ENCODE measurements at places on chromosomes 12 and 14.

- no peak for DNase-seq
These were observed 104.0 kb downstream of the ETNK1 start for GRCh38 chr12:22728987-22729386.

DNA sequence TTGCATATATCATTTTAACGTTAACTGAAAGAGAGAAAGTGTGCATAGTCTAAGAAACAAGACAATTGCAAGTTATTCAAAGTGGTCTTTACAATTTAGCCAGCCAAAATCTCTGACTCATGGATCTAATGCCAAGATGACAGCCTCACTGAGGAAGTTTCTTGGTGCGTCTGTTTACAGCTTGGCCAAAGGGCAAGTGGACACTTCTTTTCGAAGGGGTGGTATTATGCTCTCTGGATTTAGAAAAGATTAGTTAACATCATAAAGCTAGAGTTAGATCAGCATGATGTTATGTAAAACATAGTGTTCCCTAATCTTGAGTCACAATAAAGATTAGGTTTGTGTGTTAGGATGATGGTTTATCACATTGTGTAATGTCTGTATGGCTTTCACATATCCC is 51.5 kb upstream of the SLC2A13 start:
- no peak for DNase-seq

DNA sequence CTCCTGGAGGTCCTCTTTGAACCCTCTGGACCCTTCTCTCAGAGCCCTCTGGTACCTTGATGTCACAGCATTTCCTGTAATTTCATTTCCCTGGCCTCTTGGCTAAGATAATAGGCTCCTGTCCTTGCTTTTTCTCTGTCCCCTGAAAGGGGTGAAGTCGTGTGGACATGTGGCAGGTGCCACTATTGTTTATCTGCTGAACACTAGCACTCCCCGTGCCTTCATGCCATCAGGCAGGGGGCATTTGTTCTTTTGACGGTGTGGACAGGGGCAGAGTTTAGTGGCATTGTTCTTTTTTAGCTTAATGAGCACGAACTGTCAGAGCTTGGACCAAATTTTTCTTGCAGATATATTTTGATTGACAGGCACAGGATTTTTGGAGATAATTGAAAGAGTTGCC is 166.0 kb downstream of the RGS6 start:
- DNase-seq: no peak

DNA sequence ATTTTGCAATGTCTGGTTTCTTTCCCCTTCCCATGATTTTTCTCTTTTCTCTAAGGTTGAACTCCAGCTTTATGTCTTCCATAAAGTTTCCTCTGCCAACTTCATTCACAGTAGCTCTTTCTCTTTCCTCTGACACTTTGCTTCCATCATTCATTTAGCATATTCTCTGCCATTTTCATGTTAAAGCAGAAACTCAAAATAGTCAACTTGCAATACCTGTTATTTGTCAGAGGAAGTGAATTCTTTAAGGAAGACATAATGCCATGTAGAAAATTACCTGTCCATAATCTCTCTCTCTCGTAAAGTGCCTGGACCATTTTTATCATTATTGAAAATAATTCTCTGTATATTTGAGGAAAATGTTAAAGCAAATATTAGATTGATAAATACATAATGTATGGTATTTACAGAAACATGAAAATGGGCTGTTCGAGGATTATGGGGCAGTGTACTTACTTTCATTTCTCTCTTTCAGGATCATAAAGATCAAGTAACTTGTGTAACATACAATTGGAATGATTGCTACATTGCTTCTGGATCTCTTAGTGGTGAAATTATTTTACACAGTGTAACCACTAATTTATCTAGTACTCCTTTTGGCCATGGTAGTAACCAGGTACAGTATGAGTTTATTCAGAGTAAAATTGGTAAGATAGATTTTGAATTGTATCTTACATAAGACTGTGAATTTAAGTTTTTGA is 12.6 kb downstream of the NEDD1 start:
- no peak for DNase-seq

GRCh38 chr12:113479590-113480335 is 8.1 kb upstream of the LHX5 start:
- peak; percentile 64 for DNase-seq

DNA sequence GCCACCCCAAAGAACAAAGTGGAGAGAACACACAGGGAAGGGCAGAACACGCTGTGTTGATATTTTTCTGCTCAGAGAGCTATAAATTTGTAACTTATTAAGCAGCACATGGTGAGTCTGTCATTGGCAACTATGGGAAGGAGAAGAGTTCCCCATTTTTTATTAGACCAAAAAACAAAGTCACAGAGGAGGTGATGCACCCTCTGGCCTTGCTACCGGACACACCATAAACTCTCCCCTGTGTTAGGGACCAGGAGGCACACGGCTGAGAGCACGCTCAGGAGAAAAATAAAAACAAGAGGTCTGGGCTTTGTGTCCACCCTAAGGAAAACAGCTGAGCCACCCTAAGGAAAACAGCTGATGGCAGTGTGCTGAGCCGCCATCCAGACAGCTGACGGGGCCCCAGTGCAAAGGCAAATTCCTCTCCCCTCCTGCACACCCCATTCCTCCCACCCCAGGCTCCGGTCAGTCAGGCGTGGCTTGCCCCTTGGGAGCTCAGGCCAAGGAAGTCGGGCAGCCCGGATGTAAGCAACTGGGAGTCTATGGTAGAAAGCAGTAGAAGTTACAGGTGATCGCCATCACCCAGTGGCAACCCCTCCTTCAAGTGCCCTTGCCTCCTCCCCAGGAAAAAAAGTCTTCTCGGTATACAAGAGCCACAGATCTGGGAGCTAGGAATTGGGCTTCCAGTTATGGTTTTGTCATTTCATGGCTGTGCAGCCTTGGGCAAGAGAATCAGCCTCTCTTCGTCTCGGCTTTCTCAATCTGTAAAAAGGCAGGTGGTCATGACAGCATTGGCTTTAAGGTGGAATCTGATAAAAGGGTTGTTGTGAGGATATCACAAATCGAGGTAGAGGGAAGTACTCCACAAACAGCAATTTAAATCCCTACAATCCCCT is 2.4 kb downstream of the PXN start:
- no peak for DNase-seq

DNA sequence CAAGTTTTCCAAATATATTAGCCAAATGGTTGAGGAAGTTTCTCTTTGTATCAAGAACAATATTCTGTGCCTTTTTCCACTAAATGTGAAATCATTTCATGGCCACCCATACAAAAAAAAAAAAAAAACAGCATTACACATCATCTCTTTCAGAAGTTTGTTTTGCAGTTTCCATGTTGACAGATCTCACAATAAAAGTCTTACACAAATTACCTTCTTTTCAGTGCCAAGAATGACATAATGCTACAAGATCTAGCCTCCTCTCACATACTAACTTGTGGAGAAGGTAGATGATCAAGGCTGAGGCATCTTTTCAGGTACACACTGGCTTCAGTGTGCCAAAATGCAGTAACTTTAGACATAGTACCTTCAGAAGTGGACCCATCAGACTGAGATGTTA is 35.3 kb downstream of the PRKD1 start:
- no peak for DNase-seq

- DNase-seq: no peak
These were observed 24.1 kb downstream of the TTC8 start for GRCh38 chr14:88848571-88848970.

GRCh38 chr12:69991690-69992288 is 166.8 kb downstream of the MYRFL start:
- no peak for DNase-seq

DNA sequence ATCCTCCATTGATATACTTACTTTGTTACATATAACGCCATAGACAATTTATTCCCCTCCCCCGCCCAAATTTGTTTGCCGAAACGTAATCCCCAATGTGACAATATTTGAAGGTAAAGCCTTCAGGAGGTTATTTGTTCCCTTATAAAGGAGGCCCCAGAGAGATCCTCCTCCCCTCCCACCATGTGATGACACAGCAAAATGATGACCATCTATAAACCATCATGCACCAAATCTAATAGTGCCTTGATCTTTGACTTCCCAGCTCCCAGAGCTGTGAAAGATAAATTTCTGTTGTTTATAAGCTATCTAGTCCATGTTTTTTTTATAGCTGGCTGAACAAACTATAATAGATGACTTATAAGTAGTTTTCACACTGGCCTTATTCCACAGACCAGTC is 122.2 kb downstream of the PTPRO start:
- no peak for DNase-seq

GRCh38 chr14:77259025-77259715 is 11.8 kb downstream of the NGB start:
- no peak for DNase-seq

- no peak for DNase-seq
These were observed 40.3 kb downstream of the NOPCHAP1 start for GRCh38 chr12:105026411-105026810.

DNA sequence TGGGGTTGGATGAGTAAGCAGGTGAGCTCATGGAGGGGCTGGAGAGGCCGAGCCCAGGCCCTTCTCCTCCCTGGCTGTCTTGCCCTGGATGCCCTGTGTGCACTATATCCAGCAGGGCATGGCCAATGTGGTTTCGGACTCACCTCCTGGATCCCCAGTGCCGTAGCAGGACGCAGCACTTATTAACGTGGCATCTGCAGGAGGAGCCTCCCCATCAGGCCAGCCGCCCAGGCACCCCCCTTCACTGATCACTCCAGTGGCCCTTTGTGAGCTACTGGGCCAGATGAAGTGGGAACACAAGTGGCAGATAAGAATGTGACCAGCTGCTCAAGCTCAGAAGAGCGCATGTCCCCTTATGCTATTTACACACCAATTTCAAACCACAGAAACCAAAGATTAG is 43.1 kb upstream of the DICER1 start:
- no peak for DNase-seq

GRCh38 chr12:1870998-1871917 is 47.2 kb downstream of the CACNA2D4 start:
- no peak for DNase-seq

DNA sequence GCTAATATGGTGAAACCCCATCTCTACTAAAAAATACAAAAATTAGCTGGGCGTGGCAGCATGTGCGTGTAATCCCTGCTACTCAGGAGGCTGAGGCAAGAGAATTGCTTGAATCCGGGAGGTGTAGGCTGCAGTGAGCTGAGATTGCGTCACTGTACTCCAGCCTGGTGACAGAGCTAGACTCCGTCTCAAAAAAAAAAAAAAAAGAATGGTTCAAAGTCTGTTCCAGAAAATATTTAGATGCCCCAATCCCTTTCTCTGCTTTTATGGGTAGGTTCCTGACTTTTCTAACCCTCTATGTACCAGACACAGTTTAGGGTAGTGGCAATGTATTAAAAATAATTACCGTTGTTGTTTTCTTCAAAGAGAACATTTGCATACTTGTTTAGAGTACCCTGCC is 161.4 kb downstream of the STXBP6 start:
- no peak for DNase-seq

- DNase-seq: no peak
These were observed 22.3 kb upstream of the PPP2R5E start for GRCh38 chr14:63565448-63565847.

- DNase-seq: no peak
These were observed 239.0 kb downstream of the FBXL14 start for GRCh38 chr12:1355396-1355795.

GRCh38 chr12:13961971-13962370 is 19.4 kb downstream of the GRIN2B start:
- no peak for DNase-seq

DNA sequence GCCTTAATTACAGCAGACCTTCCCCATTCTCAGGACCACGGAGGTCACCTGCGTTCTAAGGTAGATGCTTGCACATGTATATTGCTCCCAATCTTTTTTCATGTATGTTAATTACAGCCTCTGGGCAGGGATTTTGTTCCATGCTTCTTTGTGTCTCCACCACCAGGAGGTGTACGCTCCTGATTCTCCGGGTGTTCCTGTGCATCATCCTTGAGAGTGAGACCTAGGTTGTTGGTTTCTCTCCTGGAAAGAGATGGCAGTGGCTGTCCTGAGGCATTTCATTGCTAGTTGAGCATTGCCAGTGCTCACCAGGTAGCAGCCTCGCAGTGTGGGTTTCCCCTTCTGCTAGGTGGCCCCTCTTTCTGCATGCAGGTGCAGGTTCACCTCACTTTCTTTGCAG is 52.8 kb downstream of the KCNK13 start:
- DNase-seq: no peak

- no peak for DNase-seq
These were observed 156.5 kb upstream of the RMST start for GRCh38 chr12:97306147-97306546.

- no peak for DNase-seq
These were observed 72.6 kb downstream of the TBX3 start for GRCh38 chr12:114611145-114612018.

- no peak for DNase-seq
These were observed 59.7 kb downstream of the RIMBP2 start for GRCh38 chr12:130656411-130656810.

DNA sequence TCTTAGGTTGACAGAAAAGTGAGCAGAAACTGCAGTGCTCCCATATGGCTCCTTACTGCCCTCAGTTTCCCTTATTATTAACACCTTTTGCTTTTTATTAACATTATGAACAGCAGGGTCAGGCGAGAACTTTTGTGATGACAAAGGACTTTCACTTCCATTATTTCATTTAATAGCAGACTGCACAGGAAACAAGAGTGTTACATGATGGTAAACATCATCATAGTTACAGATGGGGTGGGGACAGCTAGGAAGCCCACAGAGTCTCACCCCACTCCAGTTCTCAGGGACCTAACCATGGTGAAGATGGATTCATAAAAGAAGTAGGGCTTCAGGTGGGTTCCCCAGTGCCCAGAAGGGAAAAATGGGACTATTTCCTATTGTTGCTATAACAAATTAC is 110.1 kb upstream of the PELI2 start:
- no peak for DNase-seq

- no peak for DNase-seq
These were observed 147.1 kb downstream of the SLC15A5 start for GRCh38 chr12:16130343-16130742.

DNA sequence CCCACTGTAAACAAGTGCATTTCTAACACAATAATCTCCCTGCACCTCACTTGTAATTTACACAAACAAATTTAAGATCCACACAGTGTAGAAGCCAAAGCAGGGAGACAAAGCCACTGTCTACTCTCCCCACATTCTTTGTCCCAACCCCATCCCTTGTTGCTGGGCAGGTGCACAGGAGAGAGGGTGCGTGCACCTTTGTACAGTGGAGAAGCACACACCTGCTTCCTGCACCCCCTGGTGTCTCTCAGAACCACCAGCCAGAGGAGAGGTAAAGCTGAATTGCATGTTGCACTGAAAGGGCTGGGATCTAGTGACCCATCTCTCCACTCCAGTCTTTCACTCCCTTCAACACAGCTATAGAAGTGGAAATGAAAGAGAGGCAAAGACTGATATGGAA is 51.4 kb upstream of the IFNG-AS1 start:
- no peak for DNase-seq

DNA sequence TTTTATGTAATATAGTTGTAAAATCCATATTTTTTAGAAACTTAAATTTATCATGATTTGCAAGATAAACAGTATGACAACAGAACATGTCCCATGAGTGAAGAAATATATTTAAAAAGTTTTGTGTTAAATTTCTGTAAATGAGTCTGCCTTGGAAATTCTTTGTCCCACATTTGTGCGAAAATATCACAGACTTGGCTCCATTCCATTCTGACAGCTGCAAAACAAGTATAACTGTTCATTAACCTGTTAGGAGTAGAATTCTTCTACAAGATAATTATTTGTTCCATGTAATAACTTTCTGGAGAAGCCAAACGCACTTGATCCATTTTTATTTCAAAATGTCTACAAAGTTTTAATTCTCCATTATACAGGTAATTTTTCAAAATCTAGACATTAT is 37.9 kb downstream of the MDM1 start:
- DNase-seq: peak; percentile 17
